Fibroblast of villous mesenchyme (primary cell): ENCODE measurements at places on chromosomes 13 and 19. TPM values are rescaled to one million over a fixed set of nuclear protein-coding genes. Genes with fewer than 3 reads are reported as not detected.

Gene TMC4
- total RNA-seq: 0.32 TPM in 1 of 2 replicates, not detected in the other

Gene FREM2
- not detected in 2 replicates for total RNA-seq

Gene IGFL3
- total RNA-seq: not detected in 2 replicates

Gene SPRY2
- 15.8 and 16.0 TPM in 2 replicates for total RNA-seq

Gene MYPOP
- 2.6 TPM in 2 replicates for total RNA-seq

Gene PPP6R1
- total RNA-seq: 35.1 and 38.9 TPM in 2 replicates
